ENCODE measurements at places on chromosomes 16 and 17.

GRCh38 chr17:66492561-66493005 lies 190.2 kb downstream of the PRKCA start:
- no peak for DNase-seq

DNA sequence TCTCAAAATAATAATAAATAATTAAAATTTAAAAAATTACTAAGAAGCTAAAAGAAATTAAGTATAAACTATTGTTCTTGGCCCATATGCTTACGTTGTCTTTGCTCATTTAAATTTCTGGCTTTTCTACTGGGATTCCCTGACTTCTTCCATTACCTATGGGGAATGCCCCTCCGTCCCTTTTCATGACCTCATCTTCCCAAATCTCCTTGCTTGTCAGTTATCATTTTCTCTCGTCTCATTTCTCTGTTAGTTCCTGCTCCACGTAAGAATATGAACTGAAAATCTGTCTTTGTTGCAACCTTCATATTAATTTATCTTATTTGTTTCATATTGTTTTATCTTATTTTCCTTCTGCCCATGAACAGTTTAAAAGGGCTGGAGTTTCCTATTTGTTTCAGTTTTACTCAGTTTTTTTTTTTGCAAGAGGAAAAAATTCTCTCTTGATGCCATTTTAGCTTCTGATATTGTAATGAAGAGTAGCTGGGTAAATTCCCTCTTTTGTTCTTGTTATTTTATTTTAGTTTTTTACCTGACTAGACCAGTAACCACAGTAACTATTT lies 2.5 kb upstream of the DNAJA2 start:
- no peak for DNase-seq

- no peak for DNase-seq
Measured at GRCh38 chr16:79648826-79649225, 48.3 kb upstream of the MAF start.

DNA sequence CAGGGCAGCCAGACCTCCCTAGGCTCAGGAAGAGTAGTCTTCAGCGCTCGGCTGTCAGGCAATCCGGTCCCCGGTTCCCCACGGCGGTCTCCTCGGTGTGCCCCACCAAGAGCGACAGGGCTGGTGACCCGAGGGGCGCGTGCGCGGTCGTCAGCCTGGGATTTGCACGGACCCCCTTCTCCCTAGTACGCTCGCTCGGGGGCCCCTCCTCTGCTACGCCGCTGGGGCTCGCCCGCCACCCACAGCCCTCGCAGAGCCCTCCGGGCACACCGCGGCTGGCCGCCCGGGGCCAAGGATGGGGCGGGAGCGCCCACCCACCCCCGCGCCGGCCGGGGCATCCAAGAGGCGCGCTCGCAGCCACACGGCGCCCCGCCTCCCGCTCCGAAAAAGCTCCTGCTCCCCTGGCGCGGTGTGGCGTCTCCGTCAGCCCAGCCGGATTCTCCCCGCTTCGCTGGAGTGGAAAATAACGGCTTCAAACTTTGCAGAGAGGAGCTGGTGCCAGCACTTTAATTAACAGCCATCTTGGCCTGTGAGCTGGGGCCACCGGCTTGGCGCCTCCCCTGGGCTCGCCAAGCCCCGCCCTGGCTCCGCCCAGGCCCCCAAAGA lies 2.1 kb upstream of the C1QL1 start:
- peak; percentile 58 for DNase-seq

GRCh38 chr17:31433091-31433790 lies 41.8 kb downstream of the RAB11FIP4 start:
- DNase-seq: no peak

DNA sequence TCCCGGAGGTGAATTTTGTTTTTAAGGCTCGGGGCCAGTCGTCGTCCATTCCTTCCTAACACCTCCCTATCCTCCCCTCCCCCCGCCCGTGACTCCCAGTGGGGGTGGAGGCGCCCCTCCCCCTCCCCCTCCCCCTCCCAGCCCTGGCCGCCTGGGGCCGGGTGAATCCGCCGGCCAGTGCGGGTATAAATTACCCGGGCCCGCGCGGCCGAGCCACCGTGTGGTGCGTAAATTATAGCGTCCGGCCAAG lies 2.0 kb upstream of the GSE1 start:
- no peak for DNase-seq

DNA sequence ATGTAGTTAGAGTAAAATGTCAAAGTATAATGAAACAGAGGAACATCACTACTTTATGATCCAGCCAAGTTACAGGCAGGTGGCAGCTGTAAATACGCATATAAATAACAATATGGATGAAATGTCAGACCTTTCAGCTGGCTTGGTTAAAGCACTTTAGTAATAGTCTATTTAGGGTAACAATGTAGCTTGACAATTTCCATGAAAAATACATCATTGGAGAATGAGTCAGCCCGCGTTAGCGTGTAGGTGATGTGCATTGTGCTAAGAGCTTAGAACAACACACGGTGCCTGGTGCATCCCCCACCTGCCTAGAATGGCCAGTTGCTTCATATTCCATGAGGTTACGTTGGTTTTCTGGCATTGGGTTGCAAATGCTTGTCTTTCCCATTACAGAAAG lies 119.4 kb downstream of the RBFOX1 start:
- DNase-seq: no peak

- no peak for DNase-seq
Measured at GRCh38 chr17:44063704-44064639, 2.5 kb downstream of the LSM12 start.

DNA sequence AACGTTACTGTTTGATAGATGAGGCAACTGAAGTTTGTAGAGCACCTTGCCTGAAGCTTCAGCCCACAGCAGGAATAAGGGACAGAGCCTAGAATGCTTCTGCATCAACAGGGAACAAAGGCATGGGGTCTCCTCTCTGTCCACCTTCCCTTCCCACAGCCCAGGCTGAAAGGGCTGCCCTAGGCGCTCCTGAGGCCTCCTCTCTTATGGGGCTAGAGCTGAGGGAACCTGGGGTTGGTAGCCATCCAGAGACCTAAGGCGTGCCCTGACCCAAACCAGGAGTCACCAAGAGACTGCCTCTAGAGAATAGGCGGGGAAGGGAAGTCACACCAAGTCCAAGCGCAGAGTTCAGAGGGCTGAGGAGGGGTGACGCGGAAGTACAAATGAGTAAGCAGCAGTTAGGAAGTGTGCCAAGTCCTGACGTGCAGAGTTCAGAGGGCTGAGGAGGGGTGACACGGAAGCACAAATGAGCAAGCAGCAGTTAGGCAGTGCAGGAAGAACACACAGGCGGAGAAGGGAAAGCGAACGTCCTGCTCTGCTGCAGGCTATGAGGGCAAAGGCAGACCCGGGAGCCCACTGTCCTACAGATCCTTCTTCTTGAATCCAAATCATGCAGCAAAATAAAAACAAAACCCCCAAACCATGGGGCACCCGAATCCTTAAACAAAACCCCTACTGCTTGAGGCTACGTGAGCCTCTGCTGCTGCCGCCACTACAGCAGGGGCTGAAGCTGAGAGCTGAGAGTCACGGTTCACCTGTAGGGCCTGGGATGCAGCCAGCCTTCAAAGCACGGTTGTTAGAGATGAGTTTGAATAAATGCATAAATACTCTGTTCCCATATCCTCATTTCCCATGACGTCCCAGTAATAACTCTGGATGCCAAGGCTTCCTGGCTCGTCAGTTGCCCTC lies 2.7 kb upstream of the SPG7 start:
- peak; percentile 89 for DNase-seq

GRCh38 chr17:80487511-80487910 lies 11.1 kb upstream of the NPTX1 start:
- no peak for DNase-seq

DNA sequence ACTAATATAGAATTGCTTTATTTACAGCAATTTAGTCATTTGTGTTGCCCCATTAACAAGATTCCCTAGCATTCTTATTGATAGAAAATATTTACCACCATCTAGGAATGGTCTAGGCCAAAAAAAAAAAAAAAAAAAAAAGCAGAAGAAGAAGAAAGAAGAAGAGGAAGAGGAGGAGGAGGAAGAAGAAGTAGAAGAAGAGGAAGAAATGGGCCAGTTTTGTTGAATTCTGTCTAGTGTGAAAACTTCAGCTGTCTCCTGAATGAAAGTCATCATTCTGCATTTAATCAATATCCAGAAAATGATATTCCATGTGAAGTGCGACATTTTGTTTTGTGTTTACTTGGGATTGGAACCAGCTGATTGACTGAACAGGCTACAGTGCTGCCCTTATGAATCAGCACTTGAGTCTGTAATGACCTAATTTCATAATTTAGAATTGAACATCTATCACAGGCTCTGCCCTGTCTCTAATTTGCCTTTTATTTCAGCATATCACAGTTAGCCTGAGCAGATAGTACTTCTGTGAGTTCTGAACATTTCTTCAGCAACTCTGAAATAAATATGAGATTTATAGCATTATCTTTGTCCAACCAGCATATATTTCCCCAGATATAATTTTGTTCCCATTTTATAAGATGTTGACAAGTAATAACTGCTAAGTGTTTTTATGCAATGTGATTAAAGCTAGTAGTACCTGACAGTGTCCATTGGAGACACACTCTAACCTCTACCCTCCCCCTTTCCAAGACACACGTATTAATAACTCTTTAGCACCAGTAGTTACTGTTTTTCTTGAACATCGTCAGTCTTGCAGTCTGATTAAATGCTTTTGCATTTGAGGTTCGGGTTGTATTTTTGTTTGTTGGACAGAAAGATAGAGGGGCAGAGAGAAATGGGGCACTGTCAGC lies 5.9 kb downstream of the ANKFN1 start:
- DNase-seq: no peak

DNA sequence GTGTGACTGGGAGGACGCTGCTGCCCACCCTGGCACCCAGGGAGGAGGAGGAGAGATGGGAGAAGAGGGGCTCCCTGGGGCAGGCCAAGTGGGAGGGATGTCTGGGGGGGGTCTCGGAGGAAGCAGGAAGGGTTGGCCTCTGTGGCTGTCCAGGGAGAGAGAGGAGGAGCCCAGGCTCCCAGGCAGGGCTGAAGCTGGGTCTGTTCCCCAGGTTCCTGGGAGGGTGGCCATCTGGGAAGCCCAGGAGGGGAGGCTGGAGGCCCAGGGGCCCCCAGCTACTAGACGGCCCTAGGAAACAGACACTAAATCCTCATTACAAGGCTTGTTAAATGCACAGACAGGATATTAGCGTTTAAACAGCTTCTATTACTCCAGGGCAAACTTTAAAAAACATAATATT lies 139.8 kb downstream of the ENGASE start:
- no peak for DNase-seq

- no peak for DNase-seq
Measured at GRCh38 chr16:72409423-72409822, 237.5 kb upstream of the PMFBP1 start.

DNA sequence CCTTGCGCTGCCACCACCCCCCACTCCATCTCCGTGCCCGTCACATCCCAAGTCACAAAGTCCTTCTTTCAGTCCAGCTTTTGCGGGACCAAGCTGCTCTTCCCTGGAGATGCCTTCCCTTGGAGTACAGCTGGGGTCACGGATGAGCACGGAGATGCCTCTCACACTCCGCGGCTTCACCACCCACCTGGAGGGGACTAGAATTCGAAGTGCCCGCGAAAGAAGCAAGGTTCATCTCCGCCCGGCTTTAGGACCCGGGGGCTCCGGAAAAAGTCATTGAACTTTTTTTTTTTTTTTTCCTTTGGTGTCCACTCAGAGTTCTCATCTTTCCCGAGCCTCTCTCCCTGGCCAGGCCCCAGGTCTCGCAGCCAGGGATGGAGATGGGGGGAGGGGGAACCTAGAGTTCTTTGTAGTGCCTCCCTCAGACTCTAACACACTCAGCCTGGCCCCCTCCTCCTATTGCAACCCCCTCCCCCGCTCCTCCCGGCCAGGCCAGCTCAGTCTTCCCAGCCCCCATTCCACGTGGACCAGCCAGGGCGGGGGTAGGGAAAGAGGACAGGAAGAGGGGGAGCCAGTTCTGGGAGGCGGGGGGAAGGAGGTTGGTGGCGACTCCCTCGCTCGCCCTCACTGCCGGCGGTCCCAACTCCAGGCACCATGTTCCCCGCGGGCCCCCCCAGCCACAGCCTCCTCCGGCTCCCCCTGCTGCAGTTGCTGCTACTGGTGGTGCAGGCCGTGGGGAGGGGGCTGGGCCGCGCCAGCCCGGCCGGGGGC lies at the start of gene FKBP10:
TSS of gene FKBP10 (plus strand) at position 624 of the 771 bp plus-strand sequence. CDS start at position 655, 31 bp downstream.
- DNase-seq: peak; percentile 79

GRCh38 chr17:49618028-49618611 lies 42.4 kb downstream of the NXPH3 start:
- no peak for DNase-seq

GRCh38 chr16:78500659-78501270 lies 401.3 kb downstream of the WWOX start:
- DNase-seq: no peak

- no peak for DNase-seq
Measured at GRCh38 chr17:75090871-75091854, 3.4 kb downstream of the SLC16A5 start.

DNA sequence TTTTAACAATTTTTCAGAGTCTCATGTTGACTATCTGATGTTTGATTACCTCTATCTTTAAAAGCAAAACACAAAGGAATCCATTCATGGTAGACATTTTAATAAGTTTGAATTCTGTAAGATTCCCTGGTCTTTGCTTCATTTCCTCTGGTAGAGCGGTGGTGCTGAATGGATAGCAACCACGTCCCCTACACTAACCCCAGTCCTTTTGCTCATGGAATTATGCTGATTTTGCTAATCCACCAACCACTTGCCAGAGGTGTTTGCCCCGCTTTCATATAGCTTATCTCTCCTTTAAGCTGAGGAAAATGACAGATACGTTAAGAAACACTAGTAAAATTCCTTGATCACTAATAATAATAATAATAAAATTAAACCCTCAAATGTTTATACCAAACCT lies 9.5 kb downstream of the KCNJ16 start:
- DNase-seq: no peak

DNA sequence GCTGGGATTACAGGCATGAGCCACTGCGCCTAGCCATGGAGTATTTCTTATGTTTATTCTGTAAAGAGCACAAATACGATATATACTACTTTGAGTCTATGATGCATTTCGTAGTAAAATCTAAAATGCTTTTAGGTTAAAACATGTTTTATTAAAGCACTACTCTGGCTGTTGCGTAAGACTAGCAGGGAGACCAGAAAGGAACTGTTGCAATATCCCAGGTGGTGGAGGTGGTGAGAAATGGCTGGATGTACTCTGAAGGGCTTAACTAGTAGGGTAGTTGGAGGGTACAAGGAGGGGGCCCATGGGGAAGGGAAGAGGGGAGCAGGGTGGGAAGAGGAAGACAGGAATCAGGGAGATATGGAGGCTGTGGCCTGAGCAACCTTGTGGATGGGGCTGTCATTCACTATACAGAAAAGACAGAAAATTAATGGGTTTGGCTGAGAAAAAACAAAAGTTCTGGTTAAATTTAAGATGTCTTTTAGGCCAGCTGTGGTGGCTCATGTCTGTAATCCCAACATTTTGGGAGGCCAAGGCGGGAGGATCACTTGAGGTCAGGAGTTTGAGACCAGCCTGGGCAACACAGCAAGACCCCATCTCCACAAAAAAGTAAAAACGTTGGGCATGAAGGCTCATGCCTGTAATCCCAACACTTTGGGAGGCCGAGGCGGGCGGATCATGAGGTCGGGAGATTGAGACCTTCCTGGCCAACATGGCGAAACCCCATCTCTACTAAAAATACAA lies 35.8 kb downstream of the ST3GAL2 start:
- no peak for DNase-seq
